HAP-1 (cell line): ENCODE measurements at places on chromosomes 6 and 20.

DNA sequence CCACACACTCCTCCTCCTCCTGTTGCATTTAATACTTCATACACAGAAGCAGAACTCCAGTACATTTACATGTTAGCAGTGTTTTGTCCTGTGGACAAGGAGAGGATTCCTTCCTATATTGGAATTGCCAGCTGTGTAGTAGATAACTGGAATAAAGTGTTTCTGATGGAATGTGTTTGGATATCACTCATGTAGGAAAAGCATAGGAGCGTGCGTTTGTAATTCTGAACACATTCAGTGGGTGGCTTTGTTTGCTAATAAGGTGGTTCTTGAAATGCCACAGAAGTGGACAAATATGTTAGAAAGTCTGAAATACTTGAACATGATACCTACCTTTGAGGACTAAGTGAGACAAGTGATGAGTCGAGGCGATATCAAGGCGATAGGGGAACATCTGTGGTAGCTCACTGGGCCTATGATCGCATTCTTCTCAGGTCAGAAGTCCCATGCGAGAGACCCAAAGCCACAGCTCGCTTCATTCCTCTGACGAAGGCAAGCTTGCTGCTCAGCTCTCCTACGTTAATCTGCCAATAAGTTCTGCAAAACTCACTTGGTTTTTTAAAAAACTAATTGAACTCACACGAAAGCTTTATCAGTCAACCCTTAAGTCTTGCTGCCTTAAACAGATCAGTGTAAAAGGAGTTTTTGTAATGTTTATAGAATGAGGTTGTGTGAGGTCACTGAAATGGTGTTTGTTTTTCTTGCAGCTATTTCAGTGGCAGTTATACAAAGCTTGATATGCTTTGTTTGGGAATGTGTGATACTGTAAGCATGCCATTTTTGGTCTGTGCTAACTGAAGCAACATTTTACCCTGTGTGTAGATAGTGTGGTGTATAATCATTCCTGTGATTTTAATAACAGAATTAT lies 159.9 kb downstream of the SOX4 start:
- peak; percentile 66 for DNase-seq

GRCh38 chr6:36633915-36634314 lies 39.8 kb downstream of the SRSF3 start:
- no peak for DNase-seq

DNA sequence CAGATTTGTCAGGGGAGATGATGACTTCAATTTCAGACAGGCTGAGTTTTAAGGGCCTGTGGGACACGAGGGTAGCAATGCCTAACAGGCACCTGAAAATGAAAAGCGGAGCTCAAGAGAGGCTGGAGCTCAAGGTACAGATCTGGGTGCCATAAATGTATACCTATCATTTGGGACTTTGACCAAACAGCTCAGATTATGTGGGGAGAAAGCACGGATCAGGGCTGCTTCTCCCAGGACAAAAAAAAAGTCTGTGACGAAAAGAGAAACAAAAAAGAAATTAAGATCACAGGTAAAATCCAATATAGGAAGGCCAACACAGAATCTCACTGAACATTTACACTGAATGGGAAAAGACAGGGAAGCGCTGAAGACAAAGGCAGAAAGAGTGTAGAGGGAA lies 1.9 kb downstream of the PRELID3B start:
- DNase-seq = no peak

- DNase-seq = no peak
Observed at GRCh38 chr6:1477432-1478090, 88.2 kb downstream of the FOXF2 start.

DNA sequence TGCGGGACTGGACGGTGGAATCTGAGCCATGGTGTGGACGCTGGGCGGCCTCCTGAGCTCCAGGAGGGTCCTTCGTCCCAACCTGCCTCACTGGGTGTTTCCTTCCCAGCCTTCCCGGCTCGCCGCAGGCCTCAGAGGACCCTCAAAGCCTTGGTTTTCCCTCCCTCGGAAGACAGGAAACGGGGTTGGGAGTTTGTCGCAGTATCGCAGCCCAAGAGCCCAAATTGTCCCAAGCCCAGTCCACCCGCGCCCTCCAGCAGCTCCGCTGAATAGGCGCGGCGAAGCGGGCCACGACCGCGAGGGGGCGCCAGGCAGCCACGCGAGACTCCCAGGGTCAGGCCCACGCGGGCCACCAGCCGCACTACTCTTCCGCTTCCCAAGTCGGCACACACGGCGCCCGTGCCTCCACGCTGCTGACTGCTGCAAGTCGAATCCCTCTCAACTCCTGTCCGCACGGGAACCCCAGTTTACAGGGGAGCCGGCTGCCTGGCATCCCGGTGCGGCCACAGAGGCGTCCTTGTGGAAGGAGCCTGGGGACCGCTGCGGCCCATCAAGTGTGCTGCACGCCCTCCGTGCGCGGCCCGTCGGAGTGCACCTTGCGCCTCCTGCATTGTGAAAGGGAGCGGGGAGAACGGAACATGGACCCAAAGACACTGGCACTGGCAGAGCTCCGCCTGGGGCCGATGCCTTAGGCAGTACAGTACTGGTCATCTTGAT lies 40.4 kb upstream of the HMGA1 start:
- DNase-seq = peak; percentile 47

GRCh38 chr6:160799801-160800506 lies 97.9 kb downstream of the PLG start:
- DNase-seq = no peak

DNA sequence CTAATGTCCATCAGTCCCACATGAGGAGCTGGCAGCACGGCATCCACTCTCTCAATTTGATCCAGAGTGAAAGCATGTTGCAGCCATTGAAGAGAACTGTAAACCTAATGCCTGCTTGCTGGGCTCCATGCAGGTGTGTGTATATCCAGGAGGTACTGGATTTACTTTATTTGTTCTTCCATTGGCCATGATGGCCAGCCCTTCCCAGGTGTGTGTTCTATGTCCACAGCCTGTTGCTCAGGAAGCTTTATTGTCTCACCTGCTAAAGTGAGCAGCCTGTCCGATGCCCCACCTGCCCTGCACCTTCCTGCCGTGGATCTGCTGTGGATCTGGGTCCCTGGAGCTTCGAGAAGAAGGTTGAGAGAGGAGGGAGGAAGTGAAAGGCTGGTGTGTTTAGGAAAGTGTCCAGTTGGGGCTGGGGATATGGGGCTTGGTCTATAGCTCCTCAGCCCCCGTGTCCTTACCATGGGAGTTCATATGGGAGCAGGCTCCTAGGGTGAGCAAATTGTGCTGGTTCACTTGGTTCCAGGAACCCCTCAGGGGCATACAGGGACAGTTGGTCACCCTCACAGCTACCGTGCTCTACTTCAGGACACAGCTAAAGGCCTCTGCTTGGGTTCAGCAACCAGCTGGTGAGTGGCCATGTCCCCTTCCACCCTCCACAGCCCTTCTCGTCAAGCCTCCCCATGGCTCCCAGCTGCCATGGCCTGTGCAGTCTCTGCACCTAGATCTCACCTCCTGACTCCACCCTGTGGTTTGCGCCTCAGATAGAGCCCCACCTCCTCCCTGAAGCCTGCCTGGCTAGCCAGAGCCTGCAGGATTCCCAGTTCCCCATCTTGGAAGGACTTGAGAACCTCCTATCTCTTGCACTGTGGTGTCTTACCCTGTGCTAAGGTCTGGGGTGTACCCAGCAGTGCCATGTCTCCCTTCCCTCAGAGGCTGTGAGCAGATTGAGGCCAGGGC lies 12.7 kb downstream of the TREML2 start:
- no peak for DNase-seq

- no peak for DNase-seq
Observed at GRCh38 chr6:152310371-152310954, 326.7 kb downstream of the SYNE1 start.

DNA sequence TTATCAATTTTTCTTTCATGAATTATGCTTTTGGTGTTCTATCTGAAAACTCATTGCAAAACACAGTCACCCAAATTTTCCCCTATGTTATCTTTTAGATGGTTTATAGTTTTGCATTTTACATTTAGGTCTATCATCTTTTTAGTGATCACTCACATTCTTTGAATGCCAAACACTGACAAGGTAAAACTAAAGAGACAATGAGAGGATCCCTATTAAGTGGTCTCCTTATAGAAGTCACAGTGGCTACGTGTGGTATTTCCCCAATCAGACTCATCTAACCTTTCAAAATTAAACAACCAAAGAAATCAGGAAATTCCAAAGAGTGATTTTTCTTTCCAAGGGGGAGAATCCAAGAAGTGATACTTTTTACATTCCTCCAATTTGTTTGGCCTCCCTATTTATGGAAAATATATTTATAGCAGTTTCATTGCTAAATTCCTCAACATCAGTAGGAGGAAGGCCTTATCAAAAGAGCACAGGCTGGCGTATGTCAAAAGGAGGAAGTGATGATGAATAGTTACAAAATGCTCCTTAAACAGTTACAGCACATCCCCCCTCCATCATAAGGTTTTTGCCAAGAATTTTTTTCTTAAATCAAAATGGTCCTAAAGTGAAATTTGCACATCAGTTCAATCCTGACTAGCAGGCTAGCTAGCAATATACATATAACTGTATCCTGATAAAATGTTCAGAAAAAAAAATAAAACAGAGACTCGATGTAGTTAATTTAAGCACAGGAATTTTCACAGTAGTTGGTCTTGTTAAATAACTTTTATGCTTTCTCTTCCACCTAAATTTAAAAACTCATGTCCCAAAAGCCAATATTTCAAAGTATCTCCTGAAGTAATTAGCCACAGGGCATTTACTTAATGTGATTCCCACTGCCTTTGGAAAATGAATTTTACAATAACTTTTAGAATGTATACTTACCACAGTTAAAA lies 76.2 kb upstream of the IPCEF1 start:
- DNase-seq = no peak

GRCh38 chr6:150883521-150883920 lies 18.0 kb downstream of the MTHFD1L start:
- no peak for DNase-seq

GRCh38 chr6:46642928-46643751 lies 9.5 kb downstream of the CYP39A1 start:
- no peak for DNase-seq

DNA sequence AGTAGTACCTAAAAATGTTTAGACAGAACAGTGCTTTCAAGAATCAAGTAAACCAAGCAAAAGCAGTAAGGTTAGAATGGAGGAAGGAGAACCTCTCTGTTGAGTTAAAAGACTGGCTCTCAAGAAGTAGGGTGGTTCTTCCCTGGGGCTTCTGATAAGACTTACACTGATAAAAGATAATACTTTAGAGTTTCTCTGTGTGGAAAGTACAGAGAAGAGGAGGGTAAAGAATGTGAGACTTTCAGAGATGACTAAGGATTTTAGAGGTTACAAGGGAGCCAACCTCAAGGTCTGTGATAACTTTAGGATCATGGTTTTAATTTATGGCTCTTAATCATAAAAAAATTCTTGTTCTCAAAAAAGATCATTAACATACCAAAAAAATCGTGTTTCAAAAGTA lies 30.9 kb upstream of the ALDH8A1 start:
- no peak for DNase-seq

DNA sequence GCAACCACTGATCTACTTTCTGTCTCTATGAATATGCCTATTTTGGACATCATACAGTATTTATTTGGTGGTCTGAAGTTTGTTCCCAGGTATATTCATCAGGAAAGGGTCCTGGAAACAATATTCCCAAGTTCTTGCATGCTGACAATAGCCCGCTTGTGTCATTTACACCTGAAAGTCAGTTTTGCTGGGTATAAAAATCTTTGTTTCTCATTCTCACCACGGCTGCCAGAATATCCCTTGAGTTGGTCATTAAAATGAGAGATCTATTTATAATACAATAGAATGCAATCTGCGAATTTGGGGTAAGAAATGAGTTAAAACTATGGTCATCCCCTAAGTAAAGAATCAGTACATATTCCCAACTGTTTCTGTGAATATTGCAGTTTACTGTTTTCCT lies 79.0 kb downstream of the MAN1A1 start:
- no peak for DNase-seq

- no peak for DNase-seq
Observed at GRCh38 chr20:30593572-30593971, 663.9 kb upstream of the DEFB115 start.

DNA sequence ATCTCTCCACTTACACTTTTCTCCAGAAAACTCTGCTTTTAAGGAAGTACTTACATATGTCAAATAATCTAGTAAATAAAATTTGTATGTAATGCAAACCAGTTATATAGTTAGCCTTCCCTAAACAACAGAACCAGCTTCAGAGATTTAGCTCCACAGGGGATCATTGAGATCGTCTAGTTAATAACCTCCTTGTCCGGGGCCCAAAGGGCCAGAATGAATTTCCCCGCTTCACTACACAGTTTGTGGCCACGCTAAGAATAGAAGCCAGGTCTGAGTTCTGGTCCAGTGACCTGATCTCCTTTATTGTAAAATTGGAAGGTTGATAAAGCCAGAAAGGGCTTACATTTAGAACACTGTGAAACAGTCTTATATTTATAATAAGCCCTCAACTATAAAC lies 245.2 kb downstream of the TPBG start:
- DNase-seq = no peak

- no peak for DNase-seq
Observed at GRCh38 chr6:54716877-54717276, 129.7 kb upstream of the FAM83B start.

DNA sequence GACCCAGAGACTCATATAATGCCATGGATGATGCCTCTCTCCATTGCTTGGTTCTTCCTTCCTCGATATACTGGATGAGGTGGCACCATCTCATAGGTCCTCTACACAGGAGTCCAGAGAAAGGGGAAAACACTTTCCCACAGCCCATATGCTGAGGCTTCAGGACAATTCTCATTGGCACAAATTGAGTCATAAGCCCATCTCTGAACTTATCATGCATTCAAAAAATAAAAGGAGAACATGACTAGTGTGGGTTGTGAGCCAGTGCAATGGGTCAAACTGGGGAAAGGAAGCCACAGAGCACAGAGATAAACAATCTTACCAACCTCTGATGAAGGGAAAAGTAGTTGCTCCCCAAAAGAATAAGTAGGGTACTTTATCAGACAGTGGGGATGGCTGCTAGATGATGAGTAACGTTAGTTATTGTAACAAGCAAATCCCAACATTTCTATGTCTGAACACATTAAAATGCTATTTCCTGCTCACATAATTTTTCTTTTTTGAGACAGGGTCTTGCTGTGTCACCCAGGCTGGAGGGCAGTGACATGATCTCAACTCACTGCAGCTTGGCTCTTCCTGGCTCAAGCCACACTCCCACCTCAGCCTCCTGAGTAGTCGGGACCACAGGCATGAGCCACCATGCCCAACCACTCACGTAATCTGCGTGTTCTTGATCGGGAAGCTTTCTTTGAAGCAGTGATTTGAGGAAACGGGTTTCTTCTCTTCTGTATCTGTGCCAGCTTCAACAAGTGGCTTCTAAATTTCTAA lies 27.0 kb downstream of the SOD2 start:
- no peak for DNase-seq

GRCh38 chr6:125781314-125781868 lies 9.4 kb upstream of the NCOA7 start:
- peak; percentile 75 for DNase-seq

DNA sequence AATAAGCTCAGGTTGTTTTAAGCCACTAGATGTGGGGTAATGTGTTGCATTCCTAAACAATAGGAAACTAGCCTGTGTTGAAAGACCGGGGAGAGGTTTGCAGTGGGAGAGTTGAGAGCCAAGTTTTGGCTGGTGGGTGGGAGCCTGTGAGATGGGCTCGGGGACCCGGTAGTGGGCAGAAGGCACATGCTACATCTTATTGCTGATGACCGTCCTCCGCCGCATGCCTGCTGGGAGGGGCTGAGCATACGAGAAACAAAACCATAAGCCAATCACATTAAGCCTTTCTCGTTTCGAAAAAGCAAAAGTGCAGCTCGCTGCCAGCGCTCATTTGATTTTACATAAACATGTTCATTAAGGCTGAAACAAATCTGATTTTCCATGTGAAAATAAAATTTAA lies 57.4 kb upstream of the MPC1 start:
- DNase-seq = no peak
